ENCODE measurements at places on chromosomes 13 and 19. TPM values are rescaled to one million over a fixed set of nuclear protein-coding genes. Genes with fewer than 3 reads are reported as not detected.

- no peak for ATAC-seq
Observed at GRCh38 chr19:43618921-43619261, 538 bp downstream of the ZNF428 start.

DNA sequence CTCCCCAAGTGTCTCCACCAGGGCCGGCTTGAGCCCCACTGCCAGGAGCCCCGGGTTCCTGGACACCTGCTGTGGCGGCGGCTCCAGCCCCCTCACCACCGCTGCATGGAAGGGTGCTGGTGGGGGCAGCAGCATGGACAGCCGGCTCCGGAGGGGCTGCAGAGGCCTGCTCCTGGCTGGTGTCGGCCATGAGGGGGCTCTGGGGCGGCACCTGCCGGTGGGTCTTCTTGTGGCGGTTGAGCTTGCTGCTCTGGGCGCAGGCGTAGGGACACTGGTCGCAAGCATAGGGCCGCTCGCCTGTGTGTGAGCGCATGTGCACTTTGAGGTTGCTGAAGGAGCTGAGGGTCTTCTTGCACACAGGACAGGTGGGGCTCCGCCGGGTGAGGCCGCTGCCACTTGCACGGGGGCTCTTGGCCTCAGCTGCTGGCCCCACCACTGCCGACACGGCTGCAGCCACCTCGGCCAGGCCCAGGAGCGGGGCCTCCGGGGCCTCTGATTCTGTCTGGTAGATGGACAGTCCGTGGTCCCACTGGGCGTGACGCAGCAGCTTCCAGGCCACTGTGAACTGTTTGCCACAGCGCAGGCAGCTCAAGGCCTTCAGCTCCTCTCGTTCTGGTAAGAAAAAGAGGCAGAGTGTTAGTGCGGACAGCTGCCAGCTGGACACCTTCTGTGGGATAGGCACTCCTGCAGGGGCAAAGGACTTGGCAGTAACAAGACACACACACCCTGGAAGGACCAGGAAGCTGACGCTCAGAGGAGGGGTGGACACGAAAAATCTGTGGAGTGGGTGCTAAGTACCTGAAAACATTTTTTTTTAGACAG, 4.1 kb downstream of the ZNF296 start:
- ATAC-seq, result no peak

- ATAC-seq, result no peak
Observed at GRCh38 chr19:9673912-9674662, 813 bp downstream of the ZNF562 start.

DNA sequence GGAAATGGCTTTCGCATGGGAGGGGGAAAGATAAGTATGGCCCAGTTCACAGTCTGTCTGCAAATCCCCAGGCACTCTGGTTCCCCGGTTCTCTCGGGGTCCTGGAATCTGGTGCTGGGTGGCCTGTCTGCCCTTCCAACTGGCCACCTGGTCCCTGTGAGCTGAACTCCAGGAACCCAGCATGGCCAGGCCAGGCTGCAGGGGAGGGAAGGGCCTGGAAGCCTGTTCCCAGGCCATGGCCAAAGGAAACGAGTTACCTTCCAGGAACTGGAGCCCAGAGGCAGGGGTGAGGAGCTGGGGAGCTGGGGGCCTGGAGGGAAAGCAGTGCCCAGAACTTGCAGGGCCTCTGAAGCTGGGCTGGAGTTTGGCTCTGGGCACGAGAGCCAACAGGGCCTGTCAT, 19.1 kb upstream of the PNMA8C start:
- no peak for ATAC-seq

Gene WDR88
- total RNA-seq, result not detected

Gene PABPC3
- 0.19 TPM for total RNA-seq
